Mammary epithelial cell (primary cell): ENCODE measurements at places on chromosomes 16 and 17. TPM values are rescaled to one million over a fixed set of nuclear protein-coding genes. Genes with fewer than 3 reads are reported as not detected.

The GP1BA gene
- not detected for polyA plus RNA-seq

The GAN gene
- polyA plus RNA-seq: 3.3 TPM

The FOXC2 gene
- polyA plus RNA-seq: 1.3 TPM

The KRTAP3-3 gene
- polyA plus RNA-seq: not detected

The NPTX1 gene
- 0.14 TPM for polyA plus RNA-seq

The RARA gene
- polyA plus RNA-seq: 6.9 TPM

The SCARF1 gene
- polyA plus RNA-seq: 0.07 TPM

The MYCBPAP gene
- 4.5 TPM for polyA plus RNA-seq

The YPEL3 gene
- polyA plus RNA-seq: 16.3 TPM

The CX3CL1 gene
- polyA plus RNA-seq: 5.9 TPM

The PIRT gene
- polyA plus RNA-seq: not detected

The TERB1 gene
- 0.05 TPM for polyA plus RNA-seq

The GRB7 gene
- polyA plus RNA-seq: 9.9 TPM

The MYH1 gene
- not detected for polyA plus RNA-seq

The RNF222 gene
- 0.07 TPM for polyA plus RNA-seq

The FOXK2 gene
- 36.6 TPM for polyA plus RNA-seq

The TBC1D3C gene
- not detected for polyA plus RNA-seq

The GRAPL gene
- polyA plus RNA-seq: not detected

The ASPHD1 gene
- 2.7 TPM for polyA plus RNA-seq

The LGALS9B gene
- polyA plus RNA-seq: not detected

The OR4D1 gene
- polyA plus RNA-seq: not detected

The CXCL16 gene
- polyA plus RNA-seq: 13.1 TPM

The TMEM238L gene
- not detected for polyA plus RNA-seq

The PSKH1 gene
- 15.3 TPM for polyA plus RNA-seq

The JPH3 gene
- polyA plus RNA-seq: not detected

The OSGIN1 gene
- 4.2 TPM for polyA plus RNA-seq

The C16orf92 gene
- not detected for polyA plus RNA-seq

The RAMP2 gene
- polyA plus RNA-seq: 0.08 TPM

The PRDM7 gene
- polyA plus RNA-seq: not detected

The BTBD17 gene
- not detected for polyA plus RNA-seq

The GALNS gene
- 7.8 TPM for polyA plus RNA-seq

The SCN4A gene
- polyA plus RNA-seq: 0.01 TPM

The RMI2 gene
- polyA plus RNA-seq: 13.8 TPM

The PRPSAP1 gene
- 70.3 TPM for polyA plus RNA-seq

The ASPA gene
- polyA plus RNA-seq: 0.09 TPM

The SOX9 gene
- polyA plus RNA-seq: 31.6 TPM

The ZNF469 gene
- polyA plus RNA-seq: 0.05 TPM

The ARL5C gene
- not detected for polyA plus RNA-seq

The RPRML gene
- not detected for polyA plus RNA-seq

The CCL1 gene
- not detected for polyA plus RNA-seq

The EVPLL gene
- not detected for polyA plus RNA-seq

The SLC13A2 gene
- polyA plus RNA-seq: not detected

The KRTAP1-4 gene
- polyA plus RNA-seq: not detected

The ITGAL gene
- polyA plus RNA-seq: not detected

The ZP2 gene
- polyA plus RNA-seq: not detected

The CACNA1G gene
- polyA plus RNA-seq: 0.03 TPM

The KCNJ16 gene
- 0.03 TPM for polyA plus RNA-seq

The HOXB2 gene
- 6.7 TPM for polyA plus RNA-seq

The OR3A3 gene
- not detected for polyA plus RNA-seq
